NCI-H1092 treated with DMSO at 0.1 percent for 48 hours (cell line): ENCODE measurements at places on chromosomes 12 and 14.

GRCh38 chr14:94089479-94089878 lies 8.4 kb downstream of the IFI27L1 start:
- no peak for DNase-seq

DNA sequence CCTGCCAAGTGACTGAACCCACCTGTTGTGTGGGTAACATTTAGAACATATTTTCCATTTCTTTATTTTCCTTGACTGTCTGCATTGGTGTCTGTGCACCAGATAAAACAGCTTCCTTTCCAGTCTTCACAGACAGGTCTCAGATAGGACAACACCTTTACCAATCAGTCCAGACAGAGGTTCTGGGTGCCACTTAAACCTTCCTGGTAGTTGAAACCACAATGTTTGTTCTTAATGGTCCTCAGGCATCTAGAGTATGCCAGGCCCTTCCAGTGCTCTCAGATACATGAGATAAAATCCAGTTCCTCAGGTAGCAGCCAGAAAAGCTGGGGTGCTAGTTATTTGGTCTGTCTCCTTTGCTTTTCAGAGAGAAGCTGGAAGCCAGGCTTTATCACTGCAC lies 7.0 kb upstream of the CLEC2D start:
- no peak for DNase-seq

DNA sequence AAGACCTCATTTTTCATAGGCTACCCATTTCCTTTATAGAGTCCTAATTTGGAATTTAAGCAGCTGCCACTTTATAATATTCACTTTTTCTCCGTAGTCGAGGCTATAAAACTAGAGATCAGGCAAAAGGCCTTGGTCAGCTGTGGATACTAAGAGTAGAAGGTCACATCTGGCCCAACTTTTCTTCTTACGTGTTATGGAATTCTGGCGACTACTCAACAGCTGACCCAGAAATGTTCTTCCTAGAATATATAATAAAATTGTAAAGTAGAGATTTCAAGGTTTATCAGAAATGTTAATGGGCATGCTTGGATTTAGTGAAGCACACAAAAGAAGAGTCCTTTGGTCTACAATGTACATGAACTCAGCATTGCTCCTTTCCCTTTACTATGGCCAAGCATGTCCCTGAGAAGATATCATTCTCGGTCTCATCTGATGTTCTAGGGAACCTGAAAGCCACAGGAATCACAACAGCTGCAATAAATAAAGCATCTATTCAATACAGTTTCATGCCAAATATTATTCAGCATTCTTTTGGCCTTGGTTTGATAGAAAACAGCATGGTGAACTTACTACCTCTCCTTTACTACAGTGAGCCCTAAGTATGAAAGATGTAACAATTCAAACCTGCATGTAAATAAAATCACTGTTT lies 261.4 kb upstream of the NPAS3 start:
- no peak for DNase-seq

DNA sequence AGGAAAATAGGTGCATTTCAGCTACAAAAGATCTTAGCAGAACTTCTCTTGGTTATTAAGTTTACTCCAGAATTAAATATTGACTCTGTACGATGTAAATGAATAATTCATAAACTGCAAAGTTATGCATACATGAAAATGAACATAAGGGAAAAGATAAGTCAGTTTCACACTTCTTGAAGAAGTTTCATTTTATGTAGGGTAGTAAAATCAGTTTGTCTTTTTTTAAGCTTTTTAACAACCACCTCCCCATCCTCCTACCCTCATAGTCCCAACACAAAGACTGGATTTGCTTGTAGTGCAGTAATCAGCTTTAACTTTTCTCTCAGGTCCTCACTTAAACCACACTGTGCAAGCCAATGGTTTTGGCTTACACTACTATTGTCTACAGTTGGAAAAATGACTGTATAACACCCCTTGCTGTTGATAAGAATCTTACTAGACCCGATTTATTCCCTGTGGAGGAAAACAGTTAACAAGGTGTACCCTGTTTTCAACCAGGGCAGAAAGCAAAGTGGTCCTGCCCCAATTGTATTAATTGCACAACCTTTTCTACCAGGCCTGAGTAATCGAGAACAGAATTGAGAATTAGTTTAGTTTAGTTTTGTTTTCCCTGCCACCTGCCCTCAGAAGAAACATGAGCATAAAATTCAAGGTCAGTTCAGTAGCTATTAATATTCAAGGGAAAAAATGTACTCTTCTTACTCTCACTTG lies 44.1 kb downstream of the NIN start:
- no peak for DNase-seq

DNA sequence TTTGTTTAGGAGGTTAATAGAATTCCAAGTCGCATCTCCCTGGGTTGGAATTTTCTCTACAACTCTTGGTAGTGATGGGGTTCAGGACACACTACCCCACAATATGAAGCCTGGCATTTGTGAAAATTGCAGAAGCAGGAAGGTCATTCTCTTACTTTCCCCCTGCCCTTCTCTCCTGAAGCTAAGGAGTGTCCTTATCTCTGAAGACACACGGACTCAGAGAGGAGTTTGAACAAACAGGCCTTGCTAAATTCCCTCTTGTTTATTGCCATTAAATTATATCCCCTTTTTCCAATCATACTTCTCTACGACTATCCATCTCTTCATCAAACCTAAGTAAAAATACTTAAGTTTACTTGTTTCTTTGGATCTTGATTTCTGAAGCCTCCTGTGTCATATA lies 443.0 kb downstream of the RAD51B start:
- no peak for DNase-seq

- DNase-seq, result no peak
Observed at GRCh38 chr14:94823556-94824341, 53.8 kb upstream of the GSC start.

DNA sequence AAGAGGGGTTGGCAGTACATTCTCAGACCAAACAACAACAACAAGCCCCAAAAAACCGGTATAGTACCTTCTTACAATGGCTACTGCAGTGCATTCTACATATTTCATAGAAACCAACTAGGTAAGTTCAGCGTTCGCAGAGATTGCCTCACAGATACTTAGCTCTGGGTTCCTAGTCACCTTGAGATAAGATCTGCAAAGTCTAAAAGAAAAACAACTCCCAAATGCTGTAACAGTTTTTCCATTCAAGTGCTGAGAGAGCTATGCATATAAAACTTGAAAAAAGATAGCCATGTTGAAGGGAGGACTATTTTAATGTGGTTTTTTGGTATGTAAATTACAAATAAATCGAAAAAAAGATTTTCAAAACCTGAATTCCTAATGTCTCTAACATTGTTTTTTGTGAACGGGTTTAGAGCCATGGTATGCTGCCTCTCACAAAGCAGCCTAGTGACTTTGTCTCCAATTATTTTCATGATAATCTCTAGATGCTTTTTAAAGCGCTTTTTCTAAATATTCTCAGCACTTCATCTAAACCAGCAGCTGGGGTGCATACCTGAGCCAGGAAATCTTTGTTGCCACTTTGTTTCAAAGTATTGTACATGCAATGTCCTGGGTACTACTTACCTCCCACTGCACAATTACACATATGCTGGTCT lies 56.6 kb upstream of the CRACR2A start:
- DNase-seq, result no peak

- DNase-seq, result no peak
Observed at GRCh38 chr14:91241863-91242262, 2.6 kb downstream of the GPR68 start.

DNA sequence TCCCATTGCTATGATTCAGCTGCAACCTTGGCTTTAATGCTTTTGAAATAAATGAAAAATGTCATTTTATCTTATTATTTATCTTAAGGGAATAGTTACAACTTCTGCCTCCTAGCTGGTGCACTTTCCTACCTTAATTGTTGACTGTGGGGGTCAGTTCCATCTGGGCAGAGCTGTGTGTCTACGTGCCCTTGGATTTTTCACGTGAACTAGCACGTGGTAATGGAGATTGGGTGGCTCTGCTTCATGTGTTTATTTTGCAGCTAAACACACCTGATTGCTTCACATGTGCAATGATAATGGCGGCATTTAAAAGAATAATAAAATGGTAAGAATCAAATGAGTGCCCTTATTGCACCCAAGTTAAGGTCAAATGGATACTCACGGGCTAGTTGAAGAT lies 10.6 kb upstream of the PELI2 start:
- no peak for DNase-seq

DNA sequence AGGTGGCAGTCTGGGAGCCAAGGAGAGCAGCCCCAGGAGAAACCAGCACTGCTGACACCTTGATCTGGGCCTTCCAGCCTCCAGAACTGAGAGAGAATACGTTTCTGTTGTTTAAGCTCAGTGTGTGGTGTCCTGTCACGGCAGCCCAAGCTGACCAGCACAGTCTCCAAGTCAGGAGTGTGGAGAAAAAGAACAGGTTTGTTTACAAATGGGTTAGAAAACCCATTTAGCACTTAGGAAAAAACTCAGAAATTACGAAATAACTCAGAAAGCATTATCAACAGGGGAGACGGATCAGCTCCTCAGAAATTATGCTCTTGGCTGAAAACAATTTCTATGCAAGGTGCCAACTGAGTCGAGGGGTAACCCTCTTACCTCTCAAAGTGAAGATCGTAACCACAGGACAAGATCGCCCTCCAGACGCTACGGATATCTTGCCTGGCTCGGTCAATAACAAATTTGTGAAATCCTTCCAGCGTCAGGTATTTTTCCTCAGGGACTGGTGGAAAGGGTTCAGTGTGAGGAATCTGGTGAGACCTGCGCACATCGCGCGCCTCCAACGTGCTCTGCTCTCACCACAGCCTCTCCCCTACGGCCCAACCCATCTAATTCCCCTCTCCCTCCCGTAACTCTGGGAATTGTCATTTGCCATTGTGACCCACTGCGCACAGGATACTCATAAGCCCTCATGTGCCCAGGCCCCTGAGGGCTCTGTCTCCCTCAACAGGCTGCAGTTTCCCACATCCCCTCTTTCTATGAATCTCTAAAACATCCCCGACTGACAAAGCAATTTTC lies 50.2 kb downstream of the TRAFD1 start:
- no peak for DNase-seq

GRCh38 chr14:86708846-86709339 lies 1178.9 kb downstream of the FLRT2 start:
- no peak for DNase-seq

DNA sequence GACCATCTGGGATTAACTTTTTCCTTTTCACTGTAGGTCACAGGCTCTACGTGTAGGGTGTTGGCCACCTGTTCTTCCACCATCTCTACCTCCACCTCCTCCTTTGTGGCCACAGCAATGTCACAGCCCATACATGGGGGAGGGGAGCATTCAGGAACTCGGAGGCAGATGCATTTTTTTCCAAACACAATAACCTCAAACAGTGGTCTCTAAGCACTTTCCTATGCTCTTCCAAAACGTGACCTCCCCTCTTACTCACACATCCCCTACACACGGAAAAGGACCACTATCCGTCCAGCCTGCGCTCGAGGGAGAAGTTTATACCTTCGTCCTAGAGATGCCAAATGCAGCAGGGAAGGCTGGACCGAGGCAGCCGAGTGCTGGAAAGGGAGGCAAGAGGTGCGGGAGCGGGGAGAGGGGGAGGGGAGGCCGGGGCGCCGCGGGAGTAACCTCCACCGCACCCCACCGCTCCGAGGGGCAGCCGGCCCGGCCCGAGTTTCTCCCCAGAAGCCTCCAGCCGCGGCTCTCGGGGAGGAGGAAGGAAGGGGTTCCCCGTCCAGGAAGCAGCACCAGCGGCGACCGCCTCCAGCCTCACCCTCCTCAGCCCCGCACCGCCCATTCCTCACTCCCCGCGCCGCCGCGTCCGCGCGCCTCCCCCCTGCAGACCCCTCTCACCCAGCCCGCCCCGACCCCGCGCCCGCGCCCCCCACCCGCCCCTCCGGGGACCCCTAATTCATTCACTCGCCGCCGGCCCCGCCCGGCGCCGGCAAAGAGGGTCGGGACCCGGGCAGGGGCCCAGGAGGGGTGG lies 594 bp downstream of the KRAS start:
- DNase-seq, result peak; percentile 48

DNA sequence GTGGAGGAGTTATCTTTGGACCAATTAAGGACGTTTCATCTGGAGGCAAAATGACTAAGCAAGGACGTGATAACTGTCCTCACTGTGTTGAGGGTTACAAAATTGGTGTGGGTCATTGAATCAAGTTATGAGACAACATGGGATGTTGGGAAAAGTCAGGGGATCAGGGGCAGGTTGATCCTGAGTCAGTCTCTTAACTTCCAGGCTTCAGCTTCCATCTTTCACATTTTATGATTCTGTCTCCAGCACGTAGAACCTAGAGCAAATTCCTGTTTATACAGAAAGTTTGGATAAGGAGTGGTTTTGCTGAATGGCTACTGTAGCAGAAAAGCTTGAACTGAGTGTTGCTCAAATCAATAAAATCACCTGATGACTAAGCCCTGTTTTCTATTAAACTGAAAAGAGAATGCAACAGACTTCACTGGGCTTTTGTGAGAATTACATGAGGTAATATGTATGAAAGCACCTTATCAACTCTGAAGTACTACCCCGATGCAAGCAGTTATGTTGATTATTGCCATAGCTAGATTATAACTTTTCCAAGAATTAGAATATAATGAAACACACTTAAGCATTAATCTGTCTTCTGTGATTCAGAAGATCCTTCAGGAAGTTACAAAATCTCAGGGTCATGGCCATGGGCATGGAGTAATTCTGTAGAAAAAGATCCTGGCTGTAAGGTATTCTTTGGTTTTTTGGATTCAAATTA lies 184.8 kb downstream of the ETV6 start:
- no peak for DNase-seq

- no peak for DNase-seq
Observed at GRCh38 chr14:65676361-65677014, 264.0 kb downstream of the FUT8 start.
